Skeletal muscle cell (primary cell): ENCODE measurements at places on chromosomes 6 and 20.

DNA sequence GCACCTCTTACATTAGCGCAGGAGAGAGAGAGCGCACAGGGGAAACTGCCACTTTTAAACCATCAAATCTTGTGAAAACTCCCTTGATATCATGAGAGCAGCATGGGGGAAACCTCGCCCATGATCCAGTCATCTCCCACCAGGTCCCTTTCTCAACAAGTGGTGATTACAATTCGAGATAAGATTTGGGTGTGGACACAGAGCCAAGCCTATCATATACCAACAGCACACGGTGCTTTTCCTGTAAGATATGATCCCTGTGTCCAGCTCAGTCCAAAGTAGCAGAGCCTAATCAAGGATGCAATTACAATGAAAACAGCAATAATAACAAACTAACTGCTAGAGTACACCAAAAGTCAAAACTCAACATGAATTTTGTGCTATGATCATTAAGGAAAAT is 148.7 kb upstream of the TCF21 start:
- no peak for DNase-seq

GRCh38 chr20:2705931-2706645 is 13.5 kb downstream of the EBF4 start:
- no peak for DNase-seq

- no peak for DNase-seq
These were observed 229.7 kb downstream of the PRL start for GRCh38 chr6:22067122-22067521.

DNA sequence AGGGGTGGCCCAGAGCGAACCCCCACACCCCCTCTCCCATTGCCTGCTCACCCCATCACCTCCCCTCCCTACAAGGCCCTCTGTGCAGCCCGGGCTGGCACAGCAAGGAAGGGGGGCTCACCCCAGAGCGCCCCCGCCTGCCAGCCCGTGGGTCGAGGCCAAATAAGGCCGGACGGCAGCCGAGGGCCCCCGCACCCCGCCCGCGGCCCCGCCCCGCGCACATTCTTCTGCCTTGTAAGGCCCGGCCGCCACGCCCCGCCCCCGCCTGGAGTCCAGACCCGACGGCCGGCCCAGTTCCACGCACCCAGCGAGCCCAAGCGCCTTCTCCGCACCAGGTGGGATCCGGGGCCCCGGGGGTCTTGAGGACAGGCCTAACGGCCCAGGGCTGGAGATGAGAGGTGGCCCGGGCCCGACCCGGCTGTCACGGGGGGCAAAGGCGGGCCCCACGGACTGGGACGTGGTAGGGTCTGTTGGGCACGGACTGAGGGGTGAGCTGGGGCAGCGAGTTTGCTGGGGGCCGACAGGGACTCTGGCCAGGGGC is at the start of gene MYL9:
Gene MYL9 (plus strand): TSS at position 293 of the 541 bp plus-strand sequence. CDS start 3,366 bp downstream, outside the sequence.
- peak; percentile 33 for DNase-seq
